ENCODE measurements at places on chromosomes 5 and 9. TPM values are rescaled to one million over a fixed set of nuclear protein-coding genes. Genes with fewer than 3 reads are reported as not detected.
A peak's percentile ranks its signal among the peaks of the same experiment; 100 is the strongest.

Gene TNFSF8
- 4.8 TPM for total RNA-seq

DNA sequence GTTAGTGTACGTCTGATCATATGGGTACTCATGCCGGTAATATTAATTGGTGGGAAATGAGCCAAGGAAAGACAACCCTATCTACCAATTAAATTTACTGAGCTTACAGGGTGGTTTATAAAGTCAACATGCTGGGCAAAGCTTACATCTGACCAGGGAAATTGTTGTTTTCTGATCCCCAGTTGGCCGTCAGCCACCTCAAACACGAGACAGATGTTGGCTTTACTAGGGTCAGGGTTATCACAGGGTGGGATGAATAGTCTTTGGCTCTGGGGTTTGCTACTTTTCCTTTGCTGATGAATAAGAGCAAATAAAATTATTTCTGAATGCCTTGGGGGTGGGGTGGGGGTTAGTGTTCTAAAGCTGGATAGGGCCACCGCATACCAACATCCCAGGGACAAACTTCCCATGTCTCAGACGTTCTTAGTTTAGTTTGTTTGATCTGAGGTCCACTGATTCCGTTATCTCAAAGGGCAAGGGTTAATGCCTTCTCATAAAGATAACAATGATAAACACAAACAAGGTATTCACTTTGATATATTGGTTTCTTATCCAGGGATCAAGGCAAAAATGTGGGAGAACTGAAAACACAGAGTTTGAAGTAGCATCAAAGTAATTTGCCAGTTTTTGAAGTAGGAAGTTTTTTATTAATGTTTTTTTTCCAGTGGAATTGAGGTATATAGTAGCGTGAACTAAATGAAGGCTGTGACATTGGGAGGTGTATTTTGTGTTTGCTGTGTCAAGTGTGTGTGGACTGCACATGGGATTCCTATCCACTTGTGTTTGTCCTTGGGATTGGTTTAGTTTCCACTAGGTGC lies 109.1 kb upstream of the RPS23 start:
- H3K27me3 ChIP-seq: no peaks in the 10 kb centered on the region
- DNase-seq: no peak
- H3K27ac ChIP-seq: no peak overlapping the region
- H3K36me3 ChIP-seq: no peaks in the 10 kb centered on the region
- no peaks in the 10 kb centered on the region for H3K4me1 ChIP-seq

GRCh38 chr9:97703437-97704344 lies 6.6 kb upstream of the XPA start:
- H3K4me3 ChIP-seq: no peak overlapping the region
- H3K36me3 ChIP-seq: no peaks in the 10 kb centered on the region
- peak; percentile 61 for DNase-seq
- peak overlapping the region; percentile 13 for H3K27ac ChIP-seq
- H3K27me3 ChIP-seq: no peaks in the 10 kb centered on the region
- H3K4me1 ChIP-seq: no peaks in the 10 kb centered on the region

DNA sequence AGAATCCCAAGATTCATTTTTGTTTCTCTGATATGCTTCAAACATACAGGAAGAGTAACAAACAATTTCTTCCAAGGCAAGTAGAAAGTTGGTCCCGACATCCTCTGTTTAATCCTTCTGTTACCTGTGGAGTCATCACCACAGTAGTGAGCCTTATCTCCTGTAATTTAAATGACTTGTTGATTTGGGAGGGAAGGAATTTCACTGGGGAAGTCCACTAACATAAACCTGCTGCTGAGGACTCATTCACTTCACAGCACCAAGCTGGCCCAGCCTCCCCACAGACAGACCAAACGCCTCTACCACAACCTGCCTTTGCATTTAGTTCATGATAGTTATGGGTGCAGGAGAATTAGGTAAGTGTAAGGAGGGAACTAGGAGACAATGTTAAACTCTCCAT lies 63.2 kb downstream of the PRKACG start:
- H3K27ac ChIP-seq: no peak overlapping the region
- no peaks in the 10 kb centered on the region for H3K4me1 ChIP-seq
- H3K4me3 ChIP-seq: no peak overlapping the region
- no peaks in the 10 kb centered on the region for H3K27me3 ChIP-seq

GRCh38 chr5:57937501-57938173 lies 455.0 kb upstream of the ACTBL2 start:
- H3K4me3 ChIP-seq: no peak overlapping the region
- no peaks in the 10 kb centered on the region for H3K4me1 ChIP-seq
- no peak overlapping the region for H3K27ac ChIP-seq
- DNase-seq: no peak

Gene NSUN2
- 54.8 TPM for total RNA-seq

GRCh38 chr9:36328798-36329411 lies 70.7 kb upstream of the GNE start:
- H3K4me3 ChIP-seq: no peak overlapping the region

GRCh38 chr5:116564756-116565490 lies 9.7 kb downstream of the SEMA6A start:
- H3K4me1 ChIP-seq: peaks cover 53% of the 10 kb centered on the region
- no peak for DNase-seq
- H3K36me3 ChIP-seq: no peaks in the 10 kb centered on the region
- H3K4me3 ChIP-seq: no peak overlapping the region
- H3K27me3 ChIP-seq: no peaks in the 10 kb centered on the region

Gene RETREG1
- 11.6 TPM for total RNA-seq

Gene SUSD3
- total RNA-seq: 21.5 TPM

Gene SLC36A1
- 23.9 TPM for total RNA-seq

- H3K4me1 ChIP-seq: no peaks in the 10 kb centered on the region
- no peak overlapping the region for H3K4me3 ChIP-seq
- H3K27ac ChIP-seq: no peak overlapping the region
- peaks cover 4% of the 10 kb centered on the region for H3K36me3 ChIP-seq
- no peaks in the 10 kb centered on the region for H3K27me3 ChIP-seq
These were observed 11.2 kb downstream of the ALG2 start for GRCh38 chr9:99210572-99210971.

- H3K27me3 ChIP-seq: no peaks in the 10 kb centered on the region
- H3K4me3 ChIP-seq: no peak overlapping the region
- no peak overlapping the region for H3K27ac ChIP-seq
- H3K36me3 ChIP-seq: no peaks in the 10 kb centered on the region
These were observed 12.9 kb upstream of the MEF2C start for GRCh38 chr5:88895681-88896501.

Gene IL13
- total RNA-seq: not detected

- peaks cover 19% of the 10 kb centered on the region for H3K4me1 ChIP-seq
- peak overlapping the region; percentile 80 for H3K27ac ChIP-seq
- no peaks in the 10 kb centered on the region for H3K36me3 ChIP-seq
- no peaks in the 10 kb centered on the region for H3K27me3 ChIP-seq
These were observed 11.0 kb upstream of the CEL start for GRCh38 chr9:133050781-133051180.

DNA sequence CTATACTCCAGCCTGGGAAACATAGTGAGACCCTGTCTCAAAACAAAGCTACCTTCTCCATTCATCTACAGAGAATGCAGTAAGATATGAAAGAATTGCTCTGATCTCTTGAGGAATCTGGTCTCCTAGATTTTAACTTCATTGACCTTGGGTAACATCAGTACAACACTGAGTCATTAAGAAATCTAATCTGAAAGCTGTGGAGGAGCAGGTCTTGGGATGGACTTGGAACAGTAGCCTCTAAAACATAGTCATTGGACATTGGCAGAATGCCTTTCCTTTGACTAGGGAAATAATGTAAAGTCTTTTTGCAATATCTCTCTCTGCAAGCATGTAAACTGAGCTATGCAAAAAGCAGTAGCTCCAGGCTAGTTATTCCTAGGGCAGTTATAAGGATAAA lies 58.1 kb downstream of the KCNN2 start:
- no peak overlapping the region for H3K27ac ChIP-seq
- no peaks in the 10 kb centered on the region for H3K27me3 ChIP-seq
- DNase-seq: no peak
- H3K4me3 ChIP-seq: no peak overlapping the region
- no peaks in the 10 kb centered on the region for H3K4me1 ChIP-seq
- no peaks in the 10 kb centered on the region for H3K36me3 ChIP-seq

- DNase-seq: no peak
- H3K4me1 ChIP-seq: no peaks in the 10 kb centered on the region
- H3K4me3 ChIP-seq: no peak overlapping the region
- no peaks in the 10 kb centered on the region for H3K27me3 ChIP-seq
These were observed 507.3 kb downstream of the CTNND2 start for GRCh38 chr5:11396917-11397316.

- no peak for DNase-seq
- no peaks in the 10 kb centered on the region for H3K27me3 ChIP-seq
- H3K4me3 ChIP-seq: no peak overlapping the region
- H3K27ac ChIP-seq: no peak overlapping the region
- H3K36me3 ChIP-seq: peaks cover 27% of the 10 kb centered on the region
These were observed 12.7 kb downstream of the FEM1C start for GRCh38 chr5:115531787-115532367.

Gene BTNL3
- total RNA-seq: 97.7 TPM

DNA sequence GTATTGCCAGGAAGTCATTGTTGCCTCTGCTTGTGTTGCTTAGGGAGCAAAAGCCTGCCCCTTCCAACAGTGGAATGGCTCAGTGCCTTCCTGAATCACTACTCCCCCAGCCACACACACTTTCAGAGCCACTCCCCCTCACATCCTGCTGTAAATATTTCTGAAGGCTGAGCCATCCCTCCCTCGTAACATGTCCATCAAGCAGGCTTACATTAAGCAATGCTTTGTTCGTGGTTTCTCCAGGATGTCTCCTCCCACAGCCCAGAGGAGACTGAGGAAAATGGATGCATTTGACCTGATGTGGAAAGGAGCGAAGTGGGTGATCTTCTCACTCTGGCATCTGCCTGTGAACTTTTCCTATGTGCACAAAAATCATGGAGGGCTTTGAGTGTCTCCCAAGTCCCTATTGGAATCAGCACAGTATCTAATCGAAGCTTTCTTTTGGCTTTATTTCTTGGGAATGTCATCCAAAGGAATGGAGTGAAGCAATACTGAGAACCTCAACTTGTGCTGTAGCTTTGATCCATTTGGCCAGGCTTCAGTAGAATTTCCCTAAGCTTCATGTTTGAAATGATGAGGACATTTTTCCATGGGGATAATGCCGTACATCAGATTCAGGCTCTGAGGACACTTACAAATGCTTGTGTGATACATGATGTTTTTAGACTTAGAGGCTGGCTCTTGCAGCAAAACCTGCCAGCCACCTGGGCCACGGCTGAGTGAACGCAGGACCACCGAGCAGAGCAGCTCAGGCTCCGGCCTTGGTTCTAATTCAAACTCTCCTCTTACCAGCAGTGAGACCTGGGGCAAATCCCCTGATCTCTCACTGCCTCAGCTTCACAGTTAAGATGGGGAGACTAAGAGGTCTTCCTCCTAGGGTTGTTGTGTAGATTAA lies 389.1 kb downstream of the ENC1 start:
- H3K36me3 ChIP-seq: no peaks in the 10 kb centered on the region
- no peak overlapping the region for H3K4me3 ChIP-seq
- no peaks in the 10 kb centered on the region for H3K4me1 ChIP-seq
- H3K27me3 ChIP-seq: no peaks in the 10 kb centered on the region
- DNase-seq: no peak

GRCh38 chr9:129482521-129483414 lies 138.1 kb downstream of the C9orf50 start:
- no peak for DNase-seq
- H3K36me3 ChIP-seq: no peaks in the 10 kb centered on the region
- H3K27ac ChIP-seq: peak overlapping the region; percentile 93
- H3K4me1 ChIP-seq: peaks cover 19% of the 10 kb centered on the region
- peak overlapping the region; percentile 44 for H3K4me3 ChIP-seq

- no peaks in the 10 kb centered on the region for H3K36me3 ChIP-seq
- DNase-seq: no peak
- H3K27ac ChIP-seq: no peak overlapping the region
- H3K27me3 ChIP-seq: no peaks in the 10 kb centered on the region
- H3K4me1 ChIP-seq: no peaks in the 10 kb centered on the region
These were observed 76.7 kb downstream of the STRBP start for GRCh38 chr9:123191680-123192079.

Gene PLAC8L1
- not detected for total RNA-seq

GRCh38 chr5:151144922-151145321 lies 12.7 kb downstream of the ANXA6 start:
- DNase-seq: no peak
- no peaks in the 10 kb centered on the region for H3K27me3 ChIP-seq
- peaks cover 28% of the 10 kb centered on the region for H3K4me1 ChIP-seq
- no peak overlapping the region for H3K4me3 ChIP-seq

DNA sequence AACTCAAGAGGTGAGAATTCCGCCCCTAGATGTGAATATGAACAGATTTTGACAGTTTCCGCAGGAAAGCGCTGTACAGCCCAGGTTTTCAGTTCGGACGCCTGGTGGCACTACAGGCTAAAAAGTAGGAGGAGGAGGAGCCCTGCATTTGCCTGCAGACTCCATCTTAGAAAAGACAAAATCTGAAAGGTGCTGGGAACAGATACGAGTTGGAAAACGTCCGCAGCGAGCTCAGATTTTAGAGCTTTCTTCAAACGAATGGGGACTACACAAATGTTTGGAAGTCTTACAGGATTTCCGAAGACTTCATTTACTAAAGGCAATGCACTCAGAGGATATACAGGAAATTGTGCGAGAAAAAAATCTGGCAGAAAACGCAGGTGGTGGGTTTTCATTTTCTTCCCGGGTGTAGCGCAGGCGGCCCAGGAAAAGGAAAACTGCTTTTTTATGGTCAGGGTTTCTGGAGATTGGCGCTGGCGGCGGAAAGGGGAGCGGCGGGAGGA lies 9.9 kb upstream of the PCDHB2 start:
- no peaks in the 10 kb centered on the region for H3K27me3 ChIP-seq
- no peaks in the 10 kb centered on the region for H3K36me3 ChIP-seq
- H3K27ac ChIP-seq: no peak overlapping the region
- no peak for DNase-seq

Gene COL15A1
- 16.5 TPM for total RNA-seq

- H3K4me1 ChIP-seq: no peaks in the 10 kb centered on the region
- H3K4me3 ChIP-seq: no peak overlapping the region
- no peak for DNase-seq
- H3K27me3 ChIP-seq: no peaks in the 10 kb centered on the region
- no peaks in the 10 kb centered on the region for H3K36me3 ChIP-seq
These were observed 259.7 kb downstream of the MED10 start for GRCh38 chr5:6118691-6119090.

GRCh38 chr5:180034564-180034963 lies 37.0 kb downstream of the RNF130 start:
- no peaks in the 10 kb centered on the region for H3K4me1 ChIP-seq
- no peak overlapping the region for H3K4me3 ChIP-seq
- DNase-seq: no peak
- H3K27me3 ChIP-seq: no peaks in the 10 kb centered on the region
